A549 treated with CORT108297 at 1 μM for 4 hours (cell line): ENCODE measurements at places on chromosomes 5 and 9. TPM values are rescaled to one million over a fixed set of nuclear protein-coding genes. Genes with fewer than 3 reads are reported as not detected.

SLC4A9 gene
- total RNA-seq, result 0.05 TPM in 1 of 5 replicates, not detected in the others

GRIN3A gene
- not detected in 5 replicates for total RNA-seq

ZNF454 gene
- total RNA-seq, result not detected in 5 replicates

FAM151B gene
- total RNA-seq, result 1.1 to 1.8 TPM (median 1.4 TPM) in 5 replicates

SOX30 gene
- total RNA-seq, result 0.03 to 0.13 TPM (median 0.05 TPM) in 3 of 5 replicates, not detected in the others

PGM5 gene
- total RNA-seq, result 0.09 TPM in 1 of 5 replicates, not detected in the others

ANKRD18B gene
- 4.6 to 10.0 TPM (median 6.7 TPM) in 5 replicates for total RNA-seq

PCDHGA6 gene
- 0.13 to 0.27 TPM (median 0.22 TPM) in 5 replicates for total RNA-seq

NPR3 gene
- total RNA-seq, result 18.1 to 22.0 TPM (median 20.8 TPM) in 5 replicates
